Activated B cell treated with CpG ODN at 0.5 μM for 24 hours (primary cell): ENCODE measurements at places on chromosomes 12 and 14. TPM values are rescaled to one million over a fixed set of nuclear protein-coding genes. Genes with fewer than 3 reads are reported as not detected.
A peak's percentile ranks its signal among the peaks of the same experiment; 100 is the strongest.

- no peak overlapping the region for H3K4me3 ChIP-seq
- H3K27ac ChIP-seq, result no peak overlapping the region
- H3K36me3 ChIP-seq, result no peaks in the 10 kb centered on the region
These were observed 17.2 kb upstream of the BDKRB2 start for GRCh38 chr14:96187216-96188031.

- H3K4me3 ChIP-seq, result no peak overlapping the region
- H3K27ac ChIP-seq, result no peak overlapping the region
- no peaks in the 10 kb centered on the region for H3K27me3 ChIP-seq
- no peaks in the 10 kb centered on the region for H3K4me1 ChIP-seq
These were observed 43.9 kb downstream of the TMTC3 start for GRCh38 chr12:88185988-88186387.

DNA sequence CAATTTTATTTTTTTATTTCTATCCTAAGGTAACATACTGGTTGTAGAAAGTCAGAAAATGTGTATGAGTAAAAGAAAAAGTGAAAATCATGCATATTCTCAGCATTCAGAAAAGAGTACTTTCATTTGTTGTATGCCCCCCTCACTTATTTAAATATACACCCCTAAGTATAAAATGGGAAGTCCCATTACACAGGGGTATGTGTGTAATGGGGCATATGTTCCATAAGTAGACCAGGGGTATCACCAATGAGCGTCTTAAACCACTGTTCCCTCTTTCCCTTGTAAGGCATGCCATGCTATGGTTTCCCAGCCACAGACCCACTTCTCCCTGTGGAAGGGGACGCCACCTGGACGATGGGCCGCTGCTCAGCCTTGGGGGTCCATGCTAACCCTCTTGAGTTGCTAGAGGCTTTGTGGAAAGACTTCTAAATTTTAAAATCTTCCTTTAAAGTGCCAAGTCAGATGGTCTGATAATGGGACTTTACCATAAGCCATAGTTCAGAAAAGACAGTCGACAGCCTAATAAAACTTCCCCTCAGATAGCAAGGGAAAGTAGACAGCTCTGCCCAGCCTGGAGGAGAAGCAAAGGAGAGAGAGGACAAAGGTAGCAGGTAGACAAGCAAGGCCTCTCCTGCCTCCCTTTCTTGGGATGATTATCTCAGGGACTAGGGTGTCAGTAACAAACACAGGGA lies 118.2 kb downstream of the ZFP36L1 start:
- no peak overlapping the region for H3K4me3 ChIP-seq
- H3K27ac ChIP-seq, result peak overlapping the region; percentile 77
- DNase-seq, result no peak
- peaks cover 25% of the 10 kb centered on the region for H3K36me3 ChIP-seq

- no peaks in the 10 kb centered on the region for H3K4me1 ChIP-seq
- H3K4me3 ChIP-seq, result no peak overlapping the region
- no peak overlapping the region for H3K27ac ChIP-seq
- no peaks in the 10 kb centered on the region for H3K36me3 ChIP-seq
- peaks cover 8% of the 10 kb centered on the region for H3K27me3 ChIP-seq
These were observed 14.7 kb downstream of the JAG2 start for GRCh38 chr14:105153739-105154475.

GRCh38 chr14:48275301-48275700 lies 599.9 kb upstream of the MDGA2 start:
- H3K4me1 ChIP-seq, result no peaks in the 10 kb centered on the region
- H3K4me3 ChIP-seq, result no peak overlapping the region
- DNase-seq, result no peak
- no peaks in the 10 kb centered on the region for H3K27me3 ChIP-seq

DNA sequence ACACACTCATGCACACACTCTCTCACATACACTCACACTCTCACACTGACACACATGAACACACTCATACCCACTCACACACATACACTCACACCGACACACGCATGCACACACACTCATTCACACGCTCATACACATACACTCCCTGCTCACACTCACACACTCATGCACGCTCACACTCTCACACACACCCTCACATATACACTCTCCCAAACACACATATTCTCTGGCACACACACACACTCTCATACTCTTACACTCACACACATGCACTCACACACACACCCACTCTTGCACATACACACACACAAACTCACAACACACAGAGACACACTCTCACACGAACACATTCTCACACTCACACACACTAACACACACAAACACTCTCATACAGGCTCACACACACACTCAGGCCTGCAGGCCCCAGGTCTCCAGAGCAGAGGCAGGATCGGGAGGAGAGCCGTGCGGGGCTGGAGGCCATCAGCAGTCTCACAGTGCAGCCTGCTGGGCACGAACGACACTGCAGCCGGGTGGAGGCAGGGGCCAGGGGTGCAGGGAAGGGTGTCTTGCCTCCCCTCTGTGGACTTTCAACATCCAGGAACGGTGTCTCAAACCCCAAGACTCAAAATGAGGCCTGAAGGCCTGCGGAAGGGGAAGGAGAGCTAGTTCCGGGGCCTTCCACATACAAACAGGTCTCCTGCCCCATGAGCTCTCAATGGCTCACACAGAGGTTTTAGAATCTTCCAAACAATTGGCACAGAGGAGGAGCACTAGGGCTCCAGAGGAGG lies 148.7 kb downstream of the ANO2 start:
- no peak for DNase-seq
- H3K4me3 ChIP-seq, result no peak overlapping the region
- no peaks in the 10 kb centered on the region for H3K36me3 ChIP-seq
- peaks cover 7% of the 10 kb centered on the region for H3K27me3 ChIP-seq

- no peaks in the 10 kb centered on the region for H3K4me1 ChIP-seq
- no peak overlapping the region for H3K4me3 ChIP-seq
- DNase-seq, result no peak
- no peaks in the 10 kb centered on the region for H3K36me3 ChIP-seq
- H3K27me3 ChIP-seq, result no peaks in the 10 kb centered on the region
These were observed 288.0 kb downstream of the SLC6A15 start for GRCh38 chr12:84624601-84625000.

- H3K27ac ChIP-seq, result no peak overlapping the region
- peaks cover 1% of the 10 kb centered on the region for H3K4me1 ChIP-seq
- no peaks in the 10 kb centered on the region for H3K27me3 ChIP-seq
- DNase-seq, result no peak
- no peak overlapping the region for H3K4me3 ChIP-seq
- H3K36me3 ChIP-seq, result no peaks in the 10 kb centered on the region
These were observed 111.8 kb downstream of the SLC25A47 start for GRCh38 chr14:100434911-100435438.

GRCh38 chr12:43742106-43742505 lies 16.5 kb downstream of the PUS7L start:
- H3K27me3 ChIP-seq, result no peaks in the 10 kb centered on the region
- H3K4me1 ChIP-seq, result no peaks in the 10 kb centered on the region
- no peak overlapping the region for H3K27ac ChIP-seq
- H3K36me3 ChIP-seq, result peaks cover 64% of the 10 kb centered on the region
- no peak for DNase-seq
- no peak overlapping the region for H3K4me3 ChIP-seq

GRCh38 chr14:51453869-51454268 lies 197.8 kb upstream of the FRMD6 start:
- no peaks in the 10 kb centered on the region for H3K36me3 ChIP-seq
- H3K27ac ChIP-seq, result no peak overlapping the region
- H3K4me3 ChIP-seq, result no peak overlapping the region
- DNase-seq, result no peak
- peaks cover 11% of the 10 kb centered on the region for H3K27me3 ChIP-seq
- no peaks in the 10 kb centered on the region for H3K4me1 ChIP-seq

DNA sequence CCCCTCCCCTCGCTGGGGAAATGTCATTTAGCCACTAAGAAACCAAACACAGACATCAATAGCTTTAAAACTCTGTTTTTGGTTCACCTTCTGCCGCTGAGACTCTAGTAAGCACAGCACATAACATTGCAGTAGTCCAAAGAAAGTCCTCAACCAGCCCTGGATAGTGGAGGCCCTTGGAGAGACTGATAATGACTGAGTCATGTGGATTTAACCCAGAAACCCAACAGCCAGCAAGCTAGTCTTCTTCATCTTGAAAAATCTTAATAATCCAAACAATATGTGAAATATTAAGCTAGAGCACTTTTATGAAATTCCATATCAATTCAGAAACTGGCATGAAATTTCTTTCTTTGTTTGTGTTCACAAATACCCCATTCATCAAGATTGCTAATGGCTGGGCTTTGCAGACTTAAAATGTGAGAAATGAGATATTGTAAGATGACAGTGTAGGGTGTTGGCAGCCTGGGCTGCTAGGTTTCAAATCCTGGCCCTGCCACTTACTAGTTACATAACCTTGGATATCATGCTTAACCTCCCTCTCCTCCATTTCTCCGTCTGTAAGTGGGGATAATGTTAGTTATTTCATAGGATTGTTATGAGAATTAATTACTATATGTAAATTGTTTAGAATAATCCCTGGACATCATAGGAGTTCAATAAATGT lies 40.1 kb downstream of the RERG start:
- H3K4me1 ChIP-seq, result no peaks in the 10 kb centered on the region
- no peak overlapping the region for H3K4me3 ChIP-seq
- H3K27me3 ChIP-seq, result peaks cover 22% of the 10 kb centered on the region
- no peak overlapping the region for H3K27ac ChIP-seq
- no peak for DNase-seq
- H3K36me3 ChIP-seq, result no peaks in the 10 kb centered on the region

GRCh38 chr14:96934638-96935330 lies 137.6 kb downstream of the VRK1 start:
- DNase-seq, result no peak
- no peaks in the 10 kb centered on the region for H3K36me3 ChIP-seq
- H3K4me1 ChIP-seq, result peaks cover 10% of the 10 kb centered on the region
- H3K27me3 ChIP-seq, result no peaks in the 10 kb centered on the region

GRCh38 chr14:92616178-92616577 lies 102.6 kb downstream of the RIN3 start:
- H3K4me3 ChIP-seq, result peak overlapping the region; percentile 84
- no peaks in the 10 kb centered on the region for H3K27me3 ChIP-seq
- no peak for DNase-seq
- peak overlapping the region; percentile 96 for H3K27ac ChIP-seq
- peaks cover 17% of the 10 kb centered on the region for H3K36me3 ChIP-seq

GRCh38 chr12:159156-159782 lies 54.7 kb downstream of the SLC6A12 start:
- H3K27ac ChIP-seq, result no peak overlapping the region
- H3K27me3 ChIP-seq, result peaks cover 6% of the 10 kb centered on the region
- no peaks in the 10 kb centered on the region for H3K36me3 ChIP-seq

GRCh38 chr14:21074398-21075272 lies 4.5 kb downstream of the ARHGEF40 start:
- no peaks in the 10 kb centered on the region for H3K27me3 ChIP-seq
- DNase-seq, result no peak
- no peak overlapping the region for H3K27ac ChIP-seq
- H3K36me3 ChIP-seq, result no peaks in the 10 kb centered on the region
- H3K4me1 ChIP-seq, result peaks cover 28% of the 10 kb centered on the region

- no peaks in the 10 kb centered on the region for H3K36me3 ChIP-seq
- peak; percentile 50 for DNase-seq
- no peaks in the 10 kb centered on the region for H3K27me3 ChIP-seq
- H3K4me1 ChIP-seq, result peaks cover 65% of the 10 kb centered on the region
- H3K27ac ChIP-seq, result peak overlapping the region; percentile 86
- peak overlapping the region; percentile 67 for H3K4me3 ChIP-seq
These were observed 110.7 kb downstream of the BTG1 start for GRCh38 chr12:92034858-92035401.

DNA sequence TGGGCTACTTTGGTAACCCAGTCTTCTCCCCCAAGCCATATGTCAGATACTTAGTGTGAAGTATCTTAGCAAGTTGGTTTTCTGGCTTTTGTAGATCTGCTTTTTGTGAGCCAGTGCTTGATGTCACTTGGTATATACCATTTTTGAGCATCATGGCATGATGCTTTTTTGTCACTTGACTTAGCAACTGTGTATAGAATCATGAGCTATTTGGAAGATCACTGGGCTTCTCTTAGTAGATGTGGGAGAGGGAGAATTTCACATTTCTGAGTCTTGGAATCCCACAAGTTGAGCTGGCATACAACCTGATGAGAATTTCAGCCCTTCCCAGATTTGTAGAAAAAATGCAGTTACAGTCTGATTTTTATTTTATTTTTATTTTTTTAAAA lies 24.9 kb downstream of the AEBP2 start:
- H3K4me3 ChIP-seq, result no peak overlapping the region
- H3K27me3 ChIP-seq, result no peaks in the 10 kb centered on the region
- DNase-seq, result no peak

KLRC1 gene
- not detected in 2 replicates for total RNA-seq

RNF34 gene
- 71.2 and 75.3 TPM in 2 replicates for total RNA-seq

TSPAN19 gene
- total RNA-seq, result not detected in 2 replicates

POTEM gene
- 0.16 TPM in 1 of 2 replicates, not detected in the other for total RNA-seq

GLS2 gene
- 2.6 and 3.5 TPM in 2 replicates for total RNA-seq

CDKN1B gene
- total RNA-seq, result 56.6 and 59.0 TPM in 2 replicates

SIX6 gene
- not detected in 2 replicates for total RNA-seq

ZFHX2 gene
- total RNA-seq, result 2.2 and 2.6 TPM in 2 replicates

C12orf60 gene
- total RNA-seq, result 0.64 and 0.69 TPM in 2 replicates

KLHL33 gene
- total RNA-seq, result 0.42 and 0.53 TPM in 2 replicates

GYS2 gene
- total RNA-seq, result not detected in 2 replicates

FOXM1 gene
- total RNA-seq, result 1.8 and 2.8 TPM in 2 replicates

CCDC196 gene
- not detected in 2 replicates for total RNA-seq
